ENCODE measurements at places on chromosomes 12 and 14.
A peak's percentile ranks its signal among the peaks of the same experiment; 100 is the strongest.

GRCh38 chr12:126676434-126676833, 1590.5 kb upstream of the TMEM132C start:
- no peak for DNase-seq

GRCh38 chr12:20210621-20211215, 157.6 kb upstream of the PDE3A start:
- DNase-seq: peak; percentile 88

DNA sequence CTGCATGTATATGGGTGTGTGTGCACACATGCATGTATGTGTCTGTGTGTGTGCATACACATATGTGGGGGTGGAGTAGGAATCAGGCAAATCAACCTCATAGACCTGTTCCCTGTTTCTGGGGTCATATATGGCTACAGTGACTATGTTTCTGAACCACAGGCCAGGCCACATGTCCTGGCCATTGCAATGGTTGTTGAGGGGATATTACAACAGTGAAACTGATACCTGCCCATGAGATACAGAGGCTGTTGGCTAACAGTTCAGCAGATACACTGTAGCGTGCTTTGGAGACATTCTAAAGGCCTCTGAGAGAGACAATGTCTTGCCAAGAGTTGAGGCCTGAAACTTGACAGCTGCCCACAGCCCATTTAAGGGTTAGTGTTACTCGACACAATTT, 47.3 kb upstream of the FOS start:
- no peak for DNase-seq

DNA sequence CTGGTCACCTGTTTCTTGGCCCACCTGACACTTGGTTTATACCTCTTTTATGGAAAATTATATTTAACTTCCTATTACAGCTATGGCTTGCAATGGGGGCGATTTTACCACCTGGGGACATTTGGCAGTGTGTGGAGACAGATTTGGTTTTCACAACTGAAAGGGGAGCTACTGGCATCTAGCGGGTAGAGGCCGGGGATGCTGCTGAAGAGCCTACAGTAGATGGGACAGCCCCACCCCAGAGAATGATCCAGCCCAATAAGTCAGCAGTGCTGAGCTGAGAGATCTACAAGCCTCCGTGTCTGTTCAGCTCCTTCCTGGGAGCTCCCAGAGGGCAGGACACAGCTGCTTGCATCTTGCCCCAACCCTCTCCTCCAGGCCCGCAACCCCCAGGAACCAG, 302.8 kb downstream of the CACNA1C start:
- no peak for DNase-seq

DNA sequence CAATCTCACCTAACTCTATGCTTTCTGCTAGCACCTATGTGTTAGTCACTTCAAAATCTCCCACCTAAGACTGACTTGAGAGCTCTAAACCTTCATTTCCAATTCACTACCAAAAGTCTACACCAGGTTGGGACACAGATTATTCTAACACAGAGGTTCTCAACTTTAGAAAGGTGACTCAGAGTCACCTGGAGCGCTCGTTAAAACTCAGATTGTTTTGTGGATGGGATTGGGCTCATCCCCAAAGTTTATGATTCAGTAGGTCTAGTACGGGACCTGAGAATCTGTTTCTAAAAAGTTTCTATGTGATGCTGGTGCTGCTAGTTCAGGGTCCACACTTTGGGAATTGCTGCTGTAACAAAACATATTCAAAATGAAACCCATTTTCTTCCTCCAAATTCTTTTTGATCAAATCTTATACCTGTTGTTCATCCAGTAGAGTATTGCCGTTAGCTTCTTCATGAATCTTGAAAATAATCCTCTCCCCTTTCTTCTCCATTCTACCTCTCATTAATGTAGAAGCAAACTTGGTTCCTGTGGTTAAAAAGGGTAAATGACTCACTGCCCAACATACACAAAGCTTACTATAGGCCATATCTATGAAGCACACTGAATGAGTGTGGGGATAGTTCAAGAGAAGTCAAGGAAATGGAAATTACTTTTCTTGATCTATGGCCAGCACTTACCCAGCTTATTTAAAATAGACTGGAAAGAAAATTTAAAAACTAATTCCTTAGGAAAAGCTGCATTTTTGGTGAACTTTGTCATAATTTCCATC, 206.7 kb downstream of the KIF21A start:
- no peak for DNase-seq

- no peak for DNase-seq
Observed at GRCh38 chr12:100716945-100717732, 77.4 kb upstream of the ANO4 start.

GRCh38 chr12:27085654-27086053, 3.3 kb upstream of the C12orf71 start:
- DNase-seq: no peak

DNA sequence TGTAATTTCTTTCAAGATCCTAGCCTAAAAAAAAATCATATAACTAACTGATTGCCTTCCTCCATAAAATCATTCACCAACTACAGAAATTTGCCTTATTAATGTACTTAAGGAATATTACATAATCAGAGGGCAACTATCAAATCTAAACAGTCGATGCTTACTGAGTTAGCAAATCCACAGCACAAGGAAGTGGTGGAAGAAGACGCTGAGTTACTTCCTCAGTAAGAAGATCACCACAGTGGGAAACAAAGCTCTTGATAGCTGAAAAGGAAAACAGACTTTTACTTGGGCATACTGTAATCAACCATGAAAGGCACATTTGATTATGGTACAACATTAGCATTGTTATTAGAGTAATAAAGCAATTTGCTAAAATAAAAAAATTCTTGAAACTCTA, 48.7 kb downstream of the HEATR5A start:
- DNase-seq: peak; percentile 47

- DNase-seq: peak; percentile 5
Observed at GRCh38 chr14:45185100-45185814, 49.5 kb downstream of the FANCM start.

GRCh38 chr12:68455691-68456345, 123.7 kb upstream of the MDM1 start:
- DNase-seq: peak; percentile 34

DNA sequence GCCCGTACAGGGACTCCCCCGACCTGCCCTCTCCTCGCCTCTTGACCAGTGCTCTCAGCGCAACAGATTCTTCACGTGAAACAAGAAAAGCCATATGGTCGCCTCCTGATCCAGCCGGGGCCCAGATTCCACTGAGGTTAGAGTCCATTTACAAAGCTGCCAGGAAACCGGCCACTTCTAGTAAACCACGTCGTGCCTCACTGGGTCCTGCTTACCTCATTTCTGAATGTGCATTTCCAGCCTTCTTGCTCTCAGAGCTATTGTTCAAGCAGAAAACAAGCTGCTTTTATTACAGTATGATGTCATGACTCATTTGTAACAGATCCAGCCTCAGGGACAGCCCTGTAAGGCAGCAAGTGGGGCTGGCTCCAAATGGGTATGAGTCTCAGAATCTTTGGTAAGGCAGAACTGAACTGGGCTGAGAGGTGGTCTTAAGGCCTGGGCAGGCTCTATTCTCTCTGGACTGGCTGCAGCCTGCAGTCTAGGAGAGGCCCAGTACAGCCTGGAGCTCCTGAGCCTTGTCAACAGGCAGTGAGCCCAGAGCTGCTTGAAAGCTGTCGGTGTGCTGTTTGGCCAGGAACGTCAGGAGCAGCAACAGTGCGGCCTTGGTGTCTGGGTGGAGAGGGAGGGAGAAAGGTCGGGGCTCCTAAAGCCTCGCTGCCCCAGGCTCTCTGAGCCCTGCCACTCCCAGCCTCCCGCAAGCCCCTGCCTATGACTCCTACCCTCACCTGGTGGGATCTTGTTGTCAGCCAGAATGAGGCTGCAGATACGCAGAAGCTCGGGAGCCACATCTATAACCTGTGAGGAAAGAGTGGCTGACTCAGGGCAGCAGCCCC, 8.3 kb downstream of the REC8 start:
- DNase-seq: no peak

DNA sequence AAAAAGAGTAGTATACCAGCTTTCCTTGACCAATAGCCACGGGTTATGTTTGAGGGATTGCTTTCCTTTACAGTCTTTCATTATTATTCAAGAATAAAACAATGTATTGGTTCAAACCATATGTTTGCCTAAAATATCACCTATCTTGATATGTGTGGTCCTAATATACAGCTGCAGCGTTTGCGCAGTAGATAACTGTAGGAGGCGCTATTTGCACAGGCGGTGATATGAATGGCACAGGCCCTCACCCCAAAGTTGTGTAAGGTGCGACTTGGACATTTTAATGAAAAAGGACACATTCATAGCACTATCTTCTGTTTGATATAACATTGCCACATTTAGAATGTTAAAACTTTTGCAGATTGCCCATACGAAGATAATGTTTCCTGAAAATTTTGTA, 298.4 kb downstream of the TRHDE start:
- peak; percentile 34 for DNase-seq

DNA sequence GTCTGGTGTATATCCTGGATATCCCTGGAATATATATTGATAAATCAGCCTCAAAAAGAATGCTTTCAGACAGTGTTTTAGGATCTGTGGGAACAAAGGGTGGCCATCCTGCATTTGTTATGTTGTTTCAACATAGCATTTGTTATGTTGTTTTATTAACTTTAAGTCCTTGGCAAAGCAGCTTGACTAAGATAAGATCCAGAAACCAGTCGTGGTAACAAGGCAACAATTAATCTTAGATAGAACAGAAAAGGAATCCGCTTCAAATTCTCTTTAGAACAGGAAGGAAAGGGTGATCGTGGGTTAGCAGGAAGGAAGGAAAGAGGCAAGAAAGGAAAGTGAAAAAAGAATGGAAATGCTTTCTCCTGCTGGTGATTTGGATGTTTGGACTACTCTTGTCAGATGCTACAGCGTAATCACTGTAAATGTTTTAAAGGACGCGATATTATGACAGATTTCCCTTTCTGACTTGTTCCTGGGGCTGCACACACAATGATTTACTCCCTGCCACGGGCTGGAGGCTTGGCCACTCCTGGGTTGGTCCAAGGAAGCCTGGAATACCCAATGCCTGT, 443.3 kb downstream of the DPF3 start:
- no peak for DNase-seq

- DNase-seq: peak; percentile 49
Observed at GRCh38 chr12:67754933-67755697, 106.6 kb downstream of the DYRK2 start.

DNA sequence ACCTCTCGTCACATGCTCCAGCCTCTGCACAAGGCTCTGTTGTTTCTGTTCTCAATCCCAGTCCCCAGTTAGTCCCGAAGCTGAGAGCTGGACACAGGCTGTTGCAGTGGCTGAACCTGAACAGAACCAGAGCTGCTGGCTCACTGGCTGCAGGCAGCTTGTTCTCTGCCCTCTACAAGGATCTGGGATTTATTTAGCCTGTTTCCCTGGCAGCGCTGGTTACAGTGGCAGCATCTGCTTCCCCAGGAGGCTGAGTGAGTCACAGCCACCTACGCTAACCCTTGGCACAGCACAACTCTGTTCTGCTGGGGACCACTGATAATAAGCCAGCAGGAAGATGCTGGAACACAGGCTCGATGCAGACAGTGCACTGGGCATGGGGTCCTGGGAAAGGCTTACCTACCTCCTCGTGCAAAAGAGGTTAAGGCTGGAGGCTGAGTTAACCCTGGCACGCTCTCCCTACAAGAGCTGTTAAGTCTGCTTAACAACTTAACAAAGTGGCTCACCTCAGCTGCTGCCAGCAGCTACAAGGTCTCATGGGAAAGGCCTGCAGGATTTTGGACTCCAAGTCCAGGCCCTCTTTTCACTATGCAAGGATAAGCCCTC, 299.6 kb downstream of the PCNX1 start:
- DNase-seq: peak; percentile 29

GRCh38 chr12:4745249-4745648, 25.0 kb downstream of the GALNT8 start:
- no peak for DNase-seq

DNA sequence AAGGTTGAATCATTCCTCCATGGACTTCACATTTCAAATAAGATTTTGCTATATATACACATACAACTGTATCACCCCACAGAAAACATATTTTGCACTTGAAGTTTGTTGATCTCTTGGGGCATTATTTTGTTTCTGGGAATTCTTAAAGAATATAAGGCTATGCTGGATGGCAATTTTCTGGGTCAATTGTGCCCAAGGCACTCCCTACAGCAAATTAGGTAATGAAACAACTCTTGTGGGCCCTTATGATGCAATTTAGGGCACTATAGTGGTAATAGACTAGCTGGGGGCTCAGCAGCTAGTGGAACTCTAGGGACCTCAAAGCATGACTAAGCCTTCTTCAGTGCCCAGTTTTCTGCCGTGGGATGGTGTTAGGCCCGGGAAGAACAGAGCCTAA, 444.4 kb downstream of the NRXN3 start:
- DNase-seq: no peak

- DNase-seq: no peak
Observed at GRCh38 chr12:122126342-122126635, 47.7 kb downstream of the IL31 start.

DNA sequence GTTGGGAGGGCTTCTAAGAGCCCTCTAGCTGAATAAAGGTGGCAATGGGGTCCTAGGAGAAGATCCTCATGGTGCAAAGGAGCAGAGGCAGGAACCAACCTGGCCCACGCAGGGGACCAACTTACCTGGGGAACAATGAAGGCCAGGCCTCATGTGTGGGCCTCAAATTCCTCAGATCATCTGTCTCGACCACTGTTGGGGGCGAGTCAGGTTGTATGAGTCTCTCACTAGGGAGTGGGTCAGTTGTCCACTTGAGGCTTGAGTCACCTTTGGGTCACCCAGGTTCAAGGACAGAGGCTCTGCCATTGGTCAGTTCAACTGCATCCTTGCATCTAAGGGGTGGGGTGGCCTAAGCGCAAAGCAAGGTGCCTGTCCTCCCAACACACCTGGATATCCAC, 43.7 kb upstream of the BDKRB2 start:
- DNase-seq: no peak
